ENCODE measurements at places on chromosomes 4 and X.

- DNase-seq: no peak
These were observed 36.1 kb downstream of the ZCCHC13 start for GRCh38 chrX:74340051-74340450.

DNA sequence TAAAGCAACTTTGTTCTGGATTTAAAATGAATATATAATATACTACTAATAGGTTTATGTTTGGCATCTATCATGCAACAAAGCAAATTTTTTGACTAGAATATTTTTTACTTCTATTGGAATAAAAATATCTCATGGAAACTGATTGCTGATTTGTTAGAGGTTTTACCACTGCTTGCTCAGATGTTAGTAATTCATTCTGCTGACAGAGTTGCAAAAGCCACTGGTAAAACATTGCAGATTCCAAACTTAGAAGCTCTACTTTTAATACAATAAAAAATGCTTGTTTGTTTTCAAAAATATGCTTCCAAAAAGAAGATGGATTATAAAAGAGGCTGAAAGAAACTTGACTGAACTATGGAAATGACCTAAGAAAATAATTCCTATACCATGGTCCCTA is 795.2 kb downstream of the PCDH18 start:
- DNase-seq: no peak

GRCh38 chrX:131040781-131041180 is 17.4 kb upstream of the ARHGAP36 start:
- DNase-seq: no peak

DNA sequence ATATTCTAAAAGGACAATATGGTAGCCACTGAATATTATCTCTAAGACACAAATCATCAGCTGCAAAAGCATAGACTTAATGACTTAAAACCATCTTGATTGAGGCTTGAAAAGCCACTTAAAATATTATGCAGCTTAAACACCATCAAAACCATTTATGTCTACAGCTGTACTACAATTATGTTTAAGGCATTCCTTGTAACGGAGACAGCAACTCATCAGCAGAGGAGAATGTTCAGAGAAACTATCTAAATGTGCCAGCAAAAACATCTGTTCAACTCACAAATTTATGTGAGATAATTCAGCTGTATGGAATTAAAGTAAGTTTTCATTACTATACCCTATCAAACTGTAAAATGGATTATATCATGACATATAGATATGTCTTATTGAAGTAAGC is 147.9 kb upstream of the CTSO start:
- no peak for DNase-seq

- no peak for DNase-seq
These were observed 17.1 kb upstream of the RAI2 start for GRCh38 chrX:17878028-17878670.

DNA sequence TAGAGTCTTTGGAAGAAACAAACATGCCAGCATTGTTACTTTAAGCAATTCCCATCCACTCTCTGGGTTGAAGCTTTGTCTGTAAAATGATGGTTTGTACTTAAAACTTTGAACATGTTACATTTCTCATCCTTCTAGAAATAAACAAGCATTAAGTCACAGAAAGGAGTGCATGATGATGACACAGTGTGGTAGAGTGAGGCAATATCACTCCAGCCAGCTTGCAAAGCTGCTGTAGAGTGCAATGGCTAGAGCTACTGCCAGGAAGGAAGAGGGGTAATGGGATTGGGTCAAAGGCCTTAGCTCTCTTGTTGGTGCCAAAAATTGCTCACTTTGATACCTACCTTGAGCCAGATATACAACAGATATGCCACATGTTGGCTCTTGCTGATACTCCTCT is 12.3 kb upstream of the ENOX2 start:
- DNase-seq: no peak

DNA sequence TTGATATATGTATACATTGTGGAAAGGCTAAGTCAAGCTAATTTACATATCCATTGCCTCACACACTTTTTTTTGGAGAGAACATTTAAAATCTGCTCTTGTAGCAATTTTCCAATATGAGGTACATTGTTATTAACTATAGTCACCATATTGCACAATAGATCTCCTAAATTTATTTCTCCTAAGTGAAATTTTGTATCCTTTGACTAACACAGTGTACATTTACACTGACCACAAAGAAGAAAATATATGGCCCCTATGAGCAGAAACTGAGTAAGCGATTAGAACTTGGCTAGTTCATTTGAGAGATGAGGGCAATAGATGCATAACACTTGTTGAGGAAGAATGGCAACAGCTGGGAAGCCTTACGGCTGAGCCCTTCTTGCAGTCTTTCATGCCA is 20.3 kb upstream of the GUCY1B1 start:
- DNase-seq: peak; percentile 31

- DNase-seq: no peak
These were observed 82.7 kb downstream of the CCSER1 start for GRCh38 chr4:90209922-90210321.

GRCh38 chrX:151938172-151938571 is 25.5 kb downstream of the MAGEA4 start:
- DNase-seq: peak; percentile 14

DNA sequence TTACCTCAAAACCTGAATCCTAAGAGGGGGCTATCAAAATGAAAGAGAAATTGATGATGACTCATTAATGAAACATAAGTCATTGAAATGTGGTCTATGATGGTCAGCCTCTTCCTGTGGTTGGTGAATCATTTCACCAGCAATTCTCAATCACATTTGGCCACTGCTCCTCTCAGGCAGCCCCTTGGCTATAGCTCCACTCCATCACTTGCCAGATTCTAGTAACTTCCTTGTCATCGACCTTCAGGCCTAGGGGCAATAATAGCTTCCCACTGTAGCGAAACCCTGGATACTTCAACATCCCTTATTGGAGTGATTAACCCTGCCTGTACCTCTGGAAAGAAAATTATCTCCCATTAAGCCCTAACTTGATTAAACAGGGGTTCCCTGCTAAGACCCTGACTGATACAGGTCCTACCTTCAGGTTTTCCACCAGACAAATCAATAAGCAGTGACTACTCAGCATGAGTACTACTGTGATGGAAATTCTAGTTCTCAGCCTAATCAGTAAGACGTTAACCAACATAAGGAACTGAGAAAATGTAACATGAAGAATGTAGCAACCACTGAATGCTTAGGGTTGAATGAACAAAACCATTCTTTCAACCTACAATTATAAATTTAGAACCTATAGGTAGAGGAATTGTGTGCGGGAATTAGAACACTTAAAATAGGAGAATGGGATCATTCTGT is 30.4 kb downstream of the ADH7 start:
- DNase-seq: peak; percentile 89

GRCh38 chrX:13511241-13511943 is 58.0 kb upstream of the EGFL6 start:
- DNase-seq: no peak

DNA sequence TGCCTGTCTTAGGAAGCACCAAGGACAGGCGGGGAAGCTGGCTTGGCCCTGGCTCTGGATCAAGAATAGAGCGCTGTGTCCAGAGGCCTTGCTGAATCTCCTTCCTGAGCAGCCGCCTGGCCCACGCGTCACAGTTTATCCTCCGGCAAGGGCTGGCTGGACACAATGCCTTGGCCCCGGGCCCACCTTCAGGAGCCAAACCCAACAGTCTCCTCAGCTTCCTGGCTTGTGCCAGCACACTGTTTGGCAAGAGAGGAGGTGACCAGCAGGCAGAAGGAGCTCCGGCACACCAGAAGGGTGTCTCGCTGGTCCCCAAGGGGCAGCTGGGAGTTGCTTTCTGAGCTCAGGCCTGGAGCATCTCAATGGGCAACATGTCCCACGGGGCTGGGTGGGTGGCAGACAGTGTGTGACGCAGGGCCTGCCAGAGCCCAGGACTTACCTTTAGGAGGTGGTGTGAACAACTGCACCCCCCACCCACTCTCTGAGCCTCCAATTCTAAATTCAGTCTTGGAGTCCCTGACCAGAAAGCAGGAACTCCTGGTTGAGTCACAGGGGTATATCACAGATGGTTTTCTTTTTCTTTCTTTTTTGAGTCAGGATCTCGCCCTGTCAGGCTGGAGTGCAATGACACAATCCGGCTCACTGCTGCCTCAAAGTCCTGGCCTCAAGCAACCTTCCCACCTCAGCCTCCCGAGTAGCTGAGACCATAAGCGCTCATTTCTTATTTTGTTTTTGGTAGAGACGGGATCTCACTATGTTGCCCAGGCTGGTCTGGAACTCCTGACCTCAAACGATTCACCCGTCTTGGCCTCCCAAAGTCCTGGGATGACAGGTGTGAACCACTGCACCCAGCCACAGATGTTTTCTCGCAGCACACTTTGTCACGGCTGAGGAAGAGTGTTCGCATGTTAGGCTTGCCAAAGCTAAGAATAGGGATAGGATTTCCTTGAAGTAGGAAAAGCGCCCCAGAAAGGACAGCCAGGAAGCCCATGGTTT is 361.2 kb downstream of the BCOR start:
- peak; percentile 93 for DNase-seq

- no peak for DNase-seq
These were observed 9.9 kb downstream of the FHL1 start for GRCh38 chrX:136157187-136157586.

DNA sequence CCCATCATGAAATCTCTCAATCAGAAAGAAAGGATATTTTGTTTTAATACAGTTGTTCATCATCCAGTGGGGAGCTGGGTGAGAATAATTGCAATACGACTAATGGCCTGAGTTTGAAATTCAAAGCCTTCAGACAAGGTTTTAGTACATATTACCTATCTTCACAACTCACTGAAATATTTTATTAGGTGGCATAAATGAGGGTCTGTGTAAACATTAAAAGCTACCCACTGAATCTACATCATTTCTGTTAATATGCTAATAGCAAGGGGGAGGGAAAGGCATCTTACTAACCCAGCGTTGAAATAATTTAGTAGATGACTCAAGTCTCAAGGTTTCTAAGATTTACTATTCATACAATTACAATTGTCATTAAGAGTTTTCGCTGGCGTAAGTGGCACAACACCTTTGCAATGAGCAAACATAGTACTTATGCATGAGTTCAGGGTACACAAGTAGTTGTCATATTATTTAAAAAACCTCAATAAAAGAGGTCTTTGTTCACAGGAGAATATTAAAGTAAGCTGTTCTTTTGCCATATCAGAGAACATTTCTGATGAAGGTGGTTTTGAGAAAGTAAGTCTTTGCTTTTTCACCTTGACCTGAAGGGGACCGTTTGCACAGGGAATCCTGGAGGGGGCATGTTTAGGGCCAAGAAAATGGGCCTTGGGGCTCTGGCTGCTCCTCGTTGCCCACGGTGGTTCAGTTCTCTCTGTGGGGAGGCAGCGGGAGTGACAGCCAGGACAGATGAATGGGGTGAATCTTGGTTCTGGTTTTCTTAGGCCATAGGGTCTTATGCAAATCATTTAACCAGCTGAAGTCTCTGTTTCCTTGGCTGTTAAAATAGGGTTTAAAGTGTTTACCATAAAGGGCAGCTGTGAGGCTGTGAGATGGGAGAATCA is 4.5 kb upstream of the RHOH start:
- no peak for DNase-seq

GRCh38 chr4:89879215-89879614 is 15.4 kb upstream of the MMRN1 start:
- DNase-seq: no peak

DNA sequence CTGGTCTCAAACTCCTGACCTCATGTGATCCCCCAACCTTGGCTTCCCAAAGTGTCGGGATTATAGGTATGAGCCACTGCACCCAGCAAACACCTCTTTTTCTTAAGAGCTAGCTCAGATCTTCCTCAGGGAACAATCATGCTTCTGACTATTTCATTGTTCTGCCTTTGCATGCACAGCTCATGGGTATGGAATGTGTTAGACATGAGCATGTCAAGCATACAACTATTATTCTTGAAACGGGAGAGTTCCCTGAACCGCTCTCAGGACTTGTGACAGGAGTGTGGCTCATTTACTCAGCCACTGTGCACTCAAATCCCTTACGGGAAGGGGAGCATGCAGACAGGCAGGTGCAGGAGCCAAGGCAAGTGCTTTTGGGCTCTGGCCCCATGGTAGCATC is 231.7 kb upstream of the TAPT1 start:
- peak; percentile 16 for DNase-seq

GRCh38 chrX:147376601-147377422 is 534.9 kb upstream of the FMR1 start:
- peak; percentile 4 for DNase-seq

DNA sequence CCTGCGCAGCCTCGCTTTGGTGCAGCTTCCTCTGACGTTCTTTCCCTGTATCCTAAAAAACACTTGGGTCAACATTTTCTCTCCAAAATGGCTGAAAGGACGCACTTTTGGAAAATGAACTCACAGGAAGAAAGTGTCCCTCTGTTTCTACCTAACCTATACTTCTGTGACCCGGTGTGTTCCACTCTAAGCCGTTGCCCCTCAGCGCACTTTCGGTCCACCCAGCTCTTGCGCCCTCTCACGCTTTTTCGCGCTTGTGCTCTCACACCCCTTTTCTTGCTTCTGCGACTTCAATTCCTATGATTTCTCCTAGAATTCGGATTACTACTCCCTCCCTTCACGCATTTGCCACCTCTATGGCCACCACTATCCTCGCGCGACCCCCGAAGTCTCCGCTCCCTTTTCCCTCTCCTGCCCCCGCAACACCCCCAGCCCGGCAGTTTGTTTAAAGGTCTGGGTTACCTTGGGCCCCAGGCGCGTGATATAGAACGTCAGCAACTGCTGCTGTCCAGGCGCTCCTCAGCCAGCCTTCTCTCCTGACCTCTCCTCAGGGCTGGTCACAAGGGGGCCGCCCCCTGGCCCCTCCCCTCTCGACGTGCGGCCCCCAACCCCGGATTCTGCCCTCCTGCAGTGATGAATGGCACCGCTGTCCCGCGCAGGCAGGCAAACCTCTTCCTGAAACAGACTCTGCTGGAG is at the start of gene USP51:
Gene USP51 (minus strand): TSS at position 535 of the 696 bp plus-strand sequence. CDS start 909 bp downstream, outside the sequence.
- no peak for DNase-seq
